ENCODE measurements at places on chromosomes 4 and X.

GRCh38 chr4:154998284-154998683 is 210.2 kb upstream of the NPY2R start:
- no peak for DNase-seq

- DNase-seq, result peak; percentile 76
Observed at GRCh38 chr4:3047464-3048286, 26.7 kb downstream of the HTT-AS start.

GRCh38 chr4:168854350-168854921 is 155.6 kb downstream of the CBR4 start:
- DNase-seq, result no peak

GRCh38 chr4:85548116-85548515 is 73.2 kb downstream of the ARHGAP24 start:
- DNase-seq, result no peak

GRCh38 chr4:2472187-2472586 is 3.3 kb downstream of the RNF4 start:
- DNase-seq, result no peak

DNA sequence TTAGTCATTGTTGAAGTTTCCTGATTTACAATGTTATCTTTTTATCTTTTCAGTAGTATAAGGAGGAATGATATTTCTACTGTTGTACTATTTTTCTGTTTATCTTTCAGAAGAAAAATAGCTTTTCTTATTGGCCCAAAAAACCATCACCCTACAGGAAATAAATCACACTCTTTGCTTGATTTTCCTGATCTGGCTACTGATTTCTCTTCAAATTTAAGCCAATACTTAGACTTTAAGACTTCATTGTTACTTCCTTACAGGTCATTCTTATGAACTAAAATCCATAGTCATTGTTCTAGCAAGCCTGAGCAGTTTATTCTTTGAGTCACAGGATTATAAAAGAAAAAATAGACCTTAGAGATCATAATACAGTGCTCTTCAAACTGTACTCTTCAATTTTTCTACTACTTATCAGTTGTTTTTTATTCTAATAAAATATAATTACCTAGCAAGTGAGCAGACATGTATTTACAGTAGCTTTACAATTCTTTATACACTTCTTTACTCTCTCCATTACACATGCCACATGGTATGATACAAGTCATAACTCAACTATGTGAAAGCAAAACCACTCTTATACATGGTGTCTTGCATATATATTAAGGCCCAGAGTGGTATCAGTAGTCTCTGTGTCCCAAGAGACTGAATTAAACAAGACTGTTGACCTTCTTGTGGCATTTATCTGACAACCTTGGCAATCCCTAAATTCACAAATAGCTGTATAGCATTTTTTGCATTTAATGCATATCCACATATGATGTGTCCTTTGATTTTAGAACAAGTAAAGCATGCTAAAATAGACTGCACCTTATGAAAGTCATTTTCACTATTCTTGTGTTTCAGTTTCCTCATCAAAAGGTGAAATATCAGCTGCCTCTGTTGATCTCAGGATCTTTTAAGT is 47.9 kb downstream of the TET2 start:
- DNase-seq, result no peak

DNA sequence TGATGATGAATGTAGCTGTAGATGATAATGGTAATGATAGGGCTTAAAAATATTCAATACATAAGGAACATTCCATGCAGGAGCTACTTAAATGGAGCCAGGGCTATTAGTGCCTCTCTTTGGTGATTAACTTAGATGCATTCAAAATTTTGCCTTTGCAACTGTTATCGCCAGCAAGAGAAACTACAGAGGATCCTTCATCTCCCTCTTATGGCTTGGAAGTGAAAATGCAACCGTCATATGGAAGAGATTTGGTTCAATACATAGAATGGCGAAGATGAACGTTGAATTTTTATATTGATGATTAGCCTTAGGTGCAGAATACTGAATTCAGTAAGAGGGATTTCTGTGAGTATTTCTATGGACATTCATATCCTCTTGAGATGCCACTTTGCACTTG is 134.5 kb upstream of the NLGN4X start:
- DNase-seq, result no peak

DNA sequence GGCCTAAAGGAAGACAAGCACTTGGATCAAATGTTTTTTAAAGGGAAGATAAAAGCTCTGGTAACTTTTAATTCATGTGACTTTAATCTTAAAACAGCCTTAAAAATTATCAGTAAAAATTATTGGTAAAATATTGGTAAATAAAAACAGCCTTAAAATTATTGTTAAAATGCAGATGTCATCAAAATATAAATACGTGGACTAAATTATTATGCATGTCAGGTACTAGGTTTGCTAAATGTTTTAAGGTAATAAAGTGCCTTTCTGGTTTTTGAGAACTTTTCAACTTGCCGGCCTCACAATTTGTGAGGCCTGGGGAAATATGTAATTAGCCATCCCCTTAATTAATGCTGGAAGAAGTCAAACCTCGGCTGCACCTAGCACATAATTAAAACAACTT is 147.7 kb downstream of the PRR32 start:
- no peak for DNase-seq

DNA sequence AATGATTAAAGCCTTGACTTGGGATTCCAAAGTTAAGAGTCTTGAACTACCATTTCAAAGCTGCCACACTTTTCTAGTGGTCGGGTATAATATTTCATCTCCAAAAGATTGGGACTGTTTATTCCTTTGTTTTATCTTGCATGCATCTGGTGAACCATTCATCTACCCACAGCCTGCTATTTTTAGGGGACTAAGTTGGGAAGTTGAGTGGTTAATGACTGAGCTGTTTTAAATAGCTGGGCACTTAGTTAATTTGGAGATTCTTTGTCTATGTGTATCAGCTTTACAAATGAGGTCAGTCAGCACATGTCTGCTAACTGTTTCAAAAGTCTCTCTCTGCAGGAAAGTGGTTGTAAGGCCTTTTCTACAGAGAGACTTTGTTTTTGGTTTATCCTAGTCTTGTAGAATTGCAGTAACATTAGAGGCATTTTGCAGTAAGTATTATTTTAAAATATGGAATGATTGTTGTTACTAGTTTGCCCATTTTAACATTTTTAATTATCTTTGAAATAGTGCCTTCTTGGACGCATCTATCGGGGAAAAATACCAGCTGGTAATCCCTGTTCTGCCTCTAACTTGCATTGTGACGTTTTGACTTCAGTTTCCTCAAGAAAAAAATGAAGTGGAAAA is 8.2 kb downstream of the BMP2K start:
- no peak for DNase-seq

DNA sequence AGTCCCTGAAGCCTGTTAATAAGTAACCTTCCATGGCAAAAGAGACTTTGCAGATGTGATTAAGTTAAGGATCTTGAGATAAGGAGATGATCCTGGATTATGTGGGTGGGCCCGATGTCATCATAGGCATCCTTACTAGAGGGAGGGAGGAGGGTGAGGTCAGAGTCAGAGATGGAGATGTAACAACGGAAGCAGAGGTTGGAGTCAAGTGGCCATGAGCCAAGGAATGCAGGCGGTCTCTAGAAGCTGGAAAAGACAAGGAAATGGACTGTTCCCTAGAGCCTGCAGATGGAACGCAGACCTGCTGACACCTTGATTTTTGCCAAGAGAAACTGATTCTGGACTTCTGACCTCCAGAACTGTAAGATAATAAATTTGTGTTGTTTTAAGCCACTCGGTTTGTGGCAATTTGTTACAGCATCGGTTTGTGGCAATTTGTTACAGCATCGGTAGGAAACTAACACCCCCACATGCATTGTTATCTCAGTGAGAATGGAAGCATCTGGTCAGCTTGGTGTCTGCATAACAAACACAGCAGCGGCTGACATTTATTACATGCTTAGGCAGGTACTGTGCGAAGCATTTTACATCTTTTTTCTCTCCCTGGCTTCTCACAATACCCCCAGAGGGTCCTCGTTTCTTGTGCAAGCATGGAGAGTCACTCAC is 55.6 kb downstream of the CLDN34 start:
- DNase-seq, result no peak

DNA sequence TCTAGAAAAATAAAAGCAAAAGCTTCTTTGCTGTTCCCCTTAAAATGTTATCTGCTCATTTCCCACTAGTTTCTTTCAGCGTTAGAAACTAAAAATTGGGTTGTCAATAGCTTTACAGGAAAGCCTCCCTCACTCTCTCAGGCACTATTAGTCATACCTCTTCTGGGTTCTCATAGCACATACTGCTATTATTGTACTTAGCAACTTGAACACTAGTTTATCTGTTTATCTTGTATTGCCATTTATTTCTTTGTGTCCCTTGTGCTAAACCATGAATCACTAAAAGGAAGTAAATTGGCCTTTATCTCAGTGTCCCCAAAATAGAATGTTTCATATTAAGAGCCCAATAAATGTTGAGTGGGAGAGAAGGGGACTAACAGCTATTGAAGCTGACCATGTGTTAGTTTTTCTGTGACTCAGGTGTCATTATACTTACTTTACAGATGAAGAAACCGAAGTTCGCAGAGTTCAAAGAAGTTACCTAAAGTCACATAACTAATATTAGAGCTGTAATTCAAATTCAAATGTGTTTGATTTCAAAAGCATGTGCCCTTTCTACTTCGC is 124.8 kb upstream of the CITED1 start:
- DNase-seq, result no peak

DNA sequence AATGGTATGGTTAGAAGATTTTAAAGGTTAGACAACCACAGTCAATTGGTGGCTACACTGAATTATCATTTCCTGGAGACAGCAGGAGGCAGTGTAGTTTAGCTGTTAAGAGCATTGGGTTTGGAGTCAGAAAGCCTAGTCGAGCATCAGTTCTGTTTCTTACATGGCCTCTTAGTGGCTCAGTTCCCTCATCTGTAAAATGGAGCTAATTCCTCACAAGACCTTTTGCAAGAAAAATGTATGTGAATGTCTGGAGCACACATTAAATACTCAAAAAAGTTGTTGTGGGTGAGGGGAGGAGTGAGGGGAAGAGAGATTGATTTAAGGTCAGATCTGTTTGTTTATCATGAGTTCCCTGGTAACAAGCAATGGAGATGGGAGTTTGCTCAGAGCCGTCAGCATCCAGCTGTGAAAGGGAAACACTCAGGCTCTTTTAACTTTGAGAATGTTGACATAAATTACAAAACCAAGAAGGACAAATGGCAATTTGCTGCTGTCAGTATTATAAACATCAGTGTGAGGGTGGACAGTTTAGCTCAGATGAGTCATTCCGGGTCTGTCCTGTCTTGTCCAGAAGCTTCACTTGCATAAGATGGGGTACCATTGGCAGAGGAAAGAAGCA is 98.2 kb upstream of the PGRMC2 start:
- DNase-seq, result no peak

DNA sequence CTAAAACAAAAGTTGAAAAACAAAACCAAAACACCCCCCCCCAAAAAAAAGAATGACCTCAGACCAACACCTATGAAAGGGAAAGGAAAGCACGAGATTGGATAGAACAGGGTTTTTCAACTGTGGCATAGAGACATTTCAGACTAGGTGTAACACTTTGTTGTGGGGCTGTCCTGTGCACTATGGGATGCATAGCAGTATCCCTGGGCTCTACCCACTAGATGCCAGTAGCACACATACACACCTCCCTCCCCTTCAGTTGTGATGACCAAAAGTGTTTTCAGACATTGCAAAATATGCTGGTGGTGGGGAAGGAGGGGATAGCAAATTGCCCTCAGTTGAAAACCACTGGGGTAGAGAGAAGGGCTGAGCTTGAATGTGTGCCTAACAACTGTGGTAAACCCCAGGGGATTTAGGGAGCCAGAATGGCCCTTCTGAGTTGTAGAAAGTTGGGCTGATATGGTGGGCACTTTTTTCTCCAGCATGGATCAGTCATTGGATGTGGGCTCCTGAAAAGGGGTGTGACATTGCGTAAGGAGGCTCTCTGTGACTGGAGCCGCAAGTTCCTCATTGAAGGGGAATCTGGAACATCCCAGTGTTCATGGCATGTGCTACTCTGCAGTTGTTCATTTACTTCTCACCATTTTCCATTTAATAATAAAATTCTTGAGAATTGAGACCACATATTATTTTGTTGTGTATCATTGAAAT is 8.8 kb upstream of the GEMIN8 start:
- DNase-seq, result no peak

DNA sequence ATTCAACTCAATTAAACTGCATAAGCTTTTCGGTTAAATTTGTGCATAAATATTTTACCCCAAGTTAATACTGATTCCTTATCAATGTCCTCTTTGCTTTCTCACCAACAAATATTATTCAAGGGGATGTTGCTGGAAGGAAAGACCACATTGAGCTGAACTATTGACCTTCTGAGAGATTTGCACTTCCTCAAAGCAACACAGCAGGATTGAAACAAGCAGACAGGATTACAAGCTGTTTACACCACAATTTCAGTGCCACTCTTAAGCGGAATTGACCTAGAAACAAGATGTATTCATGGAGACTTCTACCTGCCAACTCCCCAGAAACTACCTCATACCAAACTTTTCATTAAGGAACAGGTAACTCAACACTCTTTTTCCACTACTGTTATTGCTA is 96.5 kb upstream of the DUSP21 start:
- no peak for DNase-seq

- no peak for DNase-seq
Observed at GRCh38 chrX:135168486-135168885, 2.7 kb downstream of the CT55 start.

- peak; percentile 37 for DNase-seq
Observed at GRCh38 chr4:86334020-86334750, 25.7 kb downstream of the MAPK10 start.

DNA sequence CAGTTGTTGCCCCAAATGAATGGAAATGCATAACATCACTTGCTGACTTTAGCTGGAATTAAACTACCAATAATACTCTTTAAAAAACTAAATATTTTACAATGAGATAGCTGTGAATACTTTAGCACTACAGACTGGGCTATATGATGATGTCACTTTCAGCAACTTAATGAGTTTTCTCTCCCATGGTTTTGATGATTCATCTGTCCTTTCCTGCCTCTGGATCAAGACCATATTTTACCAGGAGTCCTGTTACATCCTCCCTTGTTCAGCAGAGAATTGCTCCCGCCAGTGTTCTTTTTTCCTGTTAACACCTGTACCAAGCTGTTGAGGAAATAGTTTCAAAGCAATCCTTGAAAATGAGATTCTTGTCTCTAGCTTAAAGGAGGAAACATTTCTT is 543.0 kb downstream of the SPRY1 start:
- no peak for DNase-seq

DNA sequence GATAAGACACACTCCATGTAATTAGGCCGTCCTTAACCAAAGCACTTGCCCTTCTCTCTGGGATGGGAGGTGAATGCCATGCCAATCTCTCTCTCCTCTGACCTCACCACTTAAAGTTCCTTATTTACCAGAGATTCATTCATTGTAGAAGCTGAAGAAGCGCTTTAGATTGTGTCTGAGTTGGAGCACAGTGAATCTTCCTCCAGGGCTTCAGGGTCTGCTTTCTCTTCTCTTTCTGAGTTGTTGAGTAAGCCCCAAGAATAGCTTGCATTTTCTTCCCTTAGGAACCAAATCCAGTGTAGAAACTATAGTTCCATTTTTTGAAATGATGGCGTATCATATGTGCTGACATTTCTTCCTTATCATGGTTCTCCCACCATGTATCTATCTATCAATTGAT is 104.5 kb upstream of the MAML3 start:
- no peak for DNase-seq

- no peak for DNase-seq
Observed at GRCh38 chr4:145066063-145066501, 31.9 kb downstream of the ANAPC10 start.
